Large intestine (tissue), 12 donors: ENCODE measurements at places on chromosomes 2 and 18.

DNA sequence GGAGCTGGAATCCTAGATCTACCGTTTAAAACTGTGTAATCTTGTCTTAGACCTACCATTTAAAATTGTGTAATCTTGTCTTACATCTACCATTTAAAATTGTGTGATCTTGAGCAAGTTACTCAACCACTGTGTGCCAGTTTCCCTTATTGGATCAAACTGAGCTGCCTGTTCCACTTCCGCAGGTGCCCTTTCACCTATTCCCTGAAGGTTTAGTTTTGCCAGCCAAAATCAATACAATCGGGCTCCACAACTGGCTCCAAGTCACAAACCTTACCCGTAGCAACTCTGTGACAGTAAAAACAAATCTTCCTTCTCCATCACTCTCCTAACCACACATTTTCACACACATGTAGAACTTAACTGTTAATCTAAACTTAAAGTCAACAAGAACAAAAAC is 20.1 kb downstream of the DOCK10 start:
- DNase-seq, result no peak

- peak; percentile 77 for DNase-seq
Measured at GRCh38 chr2:40251137-40251536, 200.8 kb downstream of the SLC8A1 start.

DNA sequence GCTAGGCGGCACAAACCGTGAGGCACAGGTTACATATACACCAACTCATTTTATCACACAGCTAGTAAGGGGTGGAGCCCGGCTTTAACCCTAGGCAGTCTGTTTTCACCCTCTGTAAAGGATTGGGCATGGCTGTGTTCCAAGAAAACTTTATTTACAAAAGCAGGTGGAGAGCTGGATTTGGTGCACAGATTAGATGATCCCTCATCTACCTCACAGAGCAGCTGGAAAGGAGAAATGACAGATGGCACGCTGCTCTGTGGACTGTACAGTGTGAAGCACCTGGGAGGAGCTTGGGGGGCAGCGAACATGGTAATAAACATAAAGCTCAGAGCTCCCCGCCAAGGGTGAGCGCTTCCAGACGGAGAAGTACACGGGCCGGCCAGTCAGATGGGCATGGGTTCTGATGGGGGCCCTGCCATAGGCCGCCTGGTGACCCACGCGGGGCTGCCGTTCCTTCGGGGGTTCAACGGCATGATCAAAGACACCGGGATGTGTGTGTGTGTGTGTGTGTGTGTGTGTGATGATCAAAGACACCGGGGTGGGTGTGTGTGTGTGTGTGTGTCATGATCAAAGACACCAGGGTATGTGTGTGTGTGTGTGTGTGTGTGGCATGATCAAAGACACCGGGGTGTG is 862 bp upstream of the TMEM177 start:
- peak; percentile 77 for DNase-seq

- no peak for DNase-seq
Measured at GRCh38 chr18:79397247-79397829, 1.6 kb downstream of the NFATC1 start.

- DNase-seq, result no peak
Measured at GRCh38 chr2:118854507-118855345, 7.3 kb upstream of the EN1 start.

GRCh38 chr2:10305715-10306114 is 3.0 kb downstream of the HPCAL1 start:
- DNase-seq, result peak; percentile 75

GRCh38 chr2:132911726-132912724 is 242.0 kb upstream of the LYPD1 start:
- DNase-seq, result peak; percentile 5

- no peak for DNase-seq
Measured at GRCh38 chr18:44156126-44156525, 524.6 kb upstream of the SETBP1 start.

- peak; percentile 39 for DNase-seq
Measured at GRCh38 chr18:54961016-54961423, 1.8 kb upstream of the CCDC68 start.

DNA sequence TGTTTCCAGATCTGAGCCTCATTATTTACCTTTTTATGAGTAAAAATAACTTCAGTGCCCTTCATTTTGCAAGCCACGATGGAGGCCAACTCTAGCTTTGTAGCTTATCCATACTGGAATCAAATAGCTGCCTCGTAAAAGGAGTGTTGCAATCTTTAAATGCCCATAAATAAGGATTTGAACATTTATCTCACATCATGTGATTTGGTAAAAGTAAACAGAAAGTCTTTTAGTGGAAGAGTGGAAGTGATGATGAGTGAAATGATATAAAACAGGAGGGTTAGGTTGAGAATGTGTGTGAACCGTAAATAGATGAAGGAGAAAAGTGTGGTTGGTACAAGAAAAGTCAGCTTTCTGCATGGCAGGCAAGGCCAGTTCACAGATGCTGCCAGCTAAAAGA is 348.9 kb downstream of the OSR1 start:
- no peak for DNase-seq

GRCh38 chr2:168165397-168165796 is 82.0 kb downstream of the STK39 start:
- DNase-seq, result no peak

GRCh38 chr2:136751406-136751805 is 13.9 kb upstream of the THSD7B start:
- DNase-seq, result no peak

DNA sequence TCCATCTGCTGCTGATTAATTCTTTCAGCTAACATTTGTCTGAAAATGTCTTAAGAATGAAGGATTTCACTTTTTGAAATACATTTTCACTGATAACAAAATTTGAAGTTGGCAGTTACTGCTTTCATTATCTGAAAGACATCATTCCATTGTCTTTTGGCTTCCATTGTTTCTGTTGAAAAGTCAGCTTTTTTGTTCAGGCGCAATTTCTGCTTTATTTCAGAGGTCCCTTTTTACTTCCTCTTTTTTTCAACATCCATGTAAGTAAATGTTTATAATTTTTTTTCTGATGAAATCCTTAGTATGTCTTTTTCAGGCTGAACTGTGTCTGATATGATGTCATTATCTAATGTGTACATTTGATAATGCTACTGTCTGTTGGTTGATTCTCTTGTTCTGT is 184.2 kb downstream of the RND3 start:
- DNase-seq, result no peak
